Astrocyte of the cerebellum (primary cell): ENCODE measurements at places on chromosomes 1 and 21.

DNA sequence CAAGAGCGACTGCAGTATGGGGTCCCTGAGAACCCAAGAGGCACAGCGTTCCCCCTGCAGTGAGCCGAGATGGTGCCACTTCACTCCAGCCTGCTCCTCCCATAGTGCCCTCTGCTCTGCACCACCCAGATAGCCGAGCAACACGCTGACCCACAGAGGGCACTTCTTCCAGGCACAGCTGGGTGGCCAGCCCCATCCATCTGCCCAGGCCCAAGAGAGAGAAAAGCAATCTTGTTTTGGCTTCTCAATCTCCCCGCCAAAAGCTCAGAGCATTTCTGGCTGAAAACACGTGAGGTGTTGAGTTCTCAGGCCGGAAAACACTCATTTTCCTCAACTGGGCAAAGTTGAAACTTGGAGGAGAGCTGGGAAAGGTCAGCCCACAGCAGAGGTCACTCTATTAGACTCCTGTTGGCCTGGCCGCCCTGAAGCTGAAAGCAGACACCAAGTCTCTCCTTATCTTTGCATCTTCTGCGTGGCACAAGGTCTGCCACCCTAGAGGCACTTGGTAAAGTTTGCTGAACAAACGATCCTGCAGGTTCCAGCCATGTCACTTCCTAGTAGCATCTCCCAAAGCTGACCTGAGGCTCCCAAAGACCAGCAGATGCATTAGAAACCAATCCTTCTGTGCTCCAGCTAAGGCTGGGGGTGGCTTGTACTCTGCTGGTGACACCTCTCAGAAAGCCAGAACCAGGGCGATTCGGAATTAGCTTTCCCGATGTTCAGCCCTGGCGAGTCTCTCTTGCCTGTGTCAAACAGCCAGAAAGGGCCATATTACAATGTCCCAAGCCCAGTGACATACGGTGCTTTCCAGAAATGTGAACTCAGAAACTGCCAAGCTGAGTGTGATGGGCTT is 10.9 kb downstream of the CAPN9 start:
- DNase-seq: no peak

GRCh38 chr1:85407746-85408377 is 57.1 kb downstream of the DDAH1 start:
- DNase-seq: no peak

GRCh38 chr21:32520875-32521735 is 64.2 kb downstream of the TCP10L start:
- DNase-seq: peak; percentile 94

DNA sequence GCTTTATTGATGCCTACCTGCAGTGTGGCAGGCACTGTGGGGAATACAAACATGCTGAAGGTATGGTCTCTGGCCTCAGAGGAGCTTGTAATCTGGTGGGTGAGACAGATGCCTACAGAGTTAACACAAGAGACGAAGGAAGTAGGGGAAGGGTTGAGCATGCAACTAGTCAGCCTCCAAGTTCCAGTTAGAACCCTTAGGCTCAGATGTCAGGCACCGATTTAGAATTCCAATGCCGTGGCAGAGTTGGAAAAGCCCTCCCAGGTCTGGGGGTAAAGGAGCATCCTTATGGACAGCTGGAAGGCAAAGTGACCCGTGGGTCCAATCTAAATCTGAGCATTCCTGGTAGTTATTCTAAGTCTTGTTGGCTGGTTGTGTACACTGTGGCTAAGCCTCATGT is 132.9 kb upstream of the GJB5 start:
- no peak for DNase-seq

DNA sequence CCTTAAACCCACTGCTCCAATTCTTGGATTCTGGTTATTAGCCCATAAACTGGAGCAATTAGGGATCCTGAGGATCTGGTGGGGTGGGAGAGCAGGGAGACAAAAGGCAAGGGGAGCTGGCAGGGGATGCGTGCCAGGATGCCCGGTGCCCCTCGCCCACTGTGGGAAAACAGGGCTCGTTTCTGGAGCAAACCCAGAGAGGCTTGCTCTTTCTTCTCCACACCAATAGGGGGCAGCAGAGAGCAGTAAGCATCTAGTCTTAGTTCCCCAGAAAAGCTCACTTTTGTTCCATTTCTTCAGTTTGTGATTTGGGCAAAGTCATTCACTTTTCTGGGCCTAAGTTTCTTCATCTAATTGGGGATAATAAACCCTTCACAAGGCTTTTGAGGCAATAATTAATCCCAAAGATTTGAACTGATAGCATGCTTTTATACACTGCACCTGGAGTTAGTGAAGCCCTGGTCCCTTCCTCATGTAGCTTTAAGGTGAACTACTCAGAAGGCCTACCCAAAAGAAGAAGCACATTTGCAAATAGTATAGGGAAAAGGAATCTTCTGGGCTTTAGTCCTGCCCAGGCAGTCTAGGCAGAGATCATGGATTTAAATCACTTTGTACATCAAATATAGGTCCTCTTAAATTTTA is 160.6 kb upstream of the USP24 start:
- peak; percentile 15 for DNase-seq
